ENCODE measurements at places on chromosomes 7 and 10.

DNA sequence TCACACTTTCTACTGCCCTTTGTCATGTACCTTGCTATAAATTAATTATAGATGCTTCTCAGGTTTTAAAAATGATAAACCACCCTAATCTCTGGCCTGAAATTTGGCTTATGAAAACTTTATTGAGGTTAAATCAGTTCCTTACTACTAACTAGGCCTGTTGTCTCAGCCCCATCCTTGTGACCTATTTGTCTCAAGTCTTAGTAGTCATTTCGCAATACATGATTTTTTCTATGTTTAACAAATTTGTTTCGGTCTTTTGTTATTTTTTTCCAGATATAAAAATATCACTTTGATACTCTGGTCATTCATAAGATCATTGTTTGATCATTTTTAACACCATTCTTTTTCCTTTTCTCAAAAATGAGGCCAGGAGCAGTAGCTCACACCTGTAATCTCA, 411.6 kb downstream of the GFRA1 start:
- no peak for DNase-seq

GRCh38 chr10:70722820-70723424, 50.6 kb downstream of the ADAMTS14 start:
- no peak for DNase-seq

DNA sequence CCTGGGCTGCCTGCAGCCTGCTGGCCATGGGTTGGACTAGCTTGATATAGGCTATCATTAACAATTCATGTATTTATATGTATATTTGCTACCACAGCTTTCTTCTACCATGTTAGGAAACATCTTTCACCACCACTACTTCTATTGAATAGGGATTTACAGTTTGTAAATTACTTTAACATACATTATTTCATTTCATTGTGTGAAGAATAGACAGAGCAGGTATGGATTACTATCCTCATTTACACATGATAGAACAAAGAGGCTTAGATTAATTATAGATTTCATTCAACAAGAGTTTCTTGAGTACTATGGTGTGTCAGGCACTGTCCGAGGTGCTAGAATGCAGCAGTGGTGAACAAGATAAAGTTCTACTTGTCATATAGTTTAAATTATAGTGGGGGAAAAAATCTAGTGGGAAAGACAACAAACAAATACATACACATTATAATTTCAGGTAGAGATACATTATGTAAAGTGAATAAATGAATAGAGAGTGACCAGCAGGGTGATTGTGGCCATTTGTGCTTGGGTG, 20.6 kb downstream of the VTI1A start:
- no peak for DNase-seq

DNA sequence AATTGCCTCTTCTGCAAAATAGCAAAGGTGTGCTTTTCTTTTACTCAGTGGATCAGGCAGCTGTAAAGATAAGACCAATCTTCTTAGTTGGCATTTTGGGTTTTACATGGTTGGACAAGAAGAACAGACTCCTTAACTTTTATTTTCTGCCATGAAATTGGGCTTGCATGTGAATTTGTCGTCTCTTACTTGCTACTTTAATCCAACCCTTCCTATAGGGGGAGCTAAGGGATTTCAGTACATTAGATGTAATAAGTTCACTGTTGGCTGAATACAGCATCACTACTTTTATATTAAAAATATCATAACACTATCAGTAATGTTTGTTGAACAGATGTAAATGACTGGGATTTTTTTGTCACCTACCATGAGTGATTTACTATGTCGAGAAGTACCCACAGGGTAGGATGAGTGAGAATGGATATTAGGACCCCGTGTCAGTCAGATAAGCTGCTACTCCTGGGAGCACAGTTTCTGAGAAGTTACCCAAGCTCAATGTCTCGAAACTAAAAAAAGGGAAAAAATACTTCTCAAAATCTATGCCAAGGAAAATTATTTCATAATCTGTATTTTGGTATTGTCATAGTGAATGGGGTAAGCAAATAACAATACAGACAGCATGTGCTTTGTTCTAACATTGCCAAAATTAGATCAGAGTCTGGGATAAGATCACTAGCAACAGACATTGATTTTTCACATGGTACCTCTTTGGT, 127.4 kb upstream of the AGR3 start:
- DNase-seq: no peak

GRCh38 chr7:95303013-95303905, 21.1 kb downstream of the PON1 start:
- no peak for DNase-seq

DNA sequence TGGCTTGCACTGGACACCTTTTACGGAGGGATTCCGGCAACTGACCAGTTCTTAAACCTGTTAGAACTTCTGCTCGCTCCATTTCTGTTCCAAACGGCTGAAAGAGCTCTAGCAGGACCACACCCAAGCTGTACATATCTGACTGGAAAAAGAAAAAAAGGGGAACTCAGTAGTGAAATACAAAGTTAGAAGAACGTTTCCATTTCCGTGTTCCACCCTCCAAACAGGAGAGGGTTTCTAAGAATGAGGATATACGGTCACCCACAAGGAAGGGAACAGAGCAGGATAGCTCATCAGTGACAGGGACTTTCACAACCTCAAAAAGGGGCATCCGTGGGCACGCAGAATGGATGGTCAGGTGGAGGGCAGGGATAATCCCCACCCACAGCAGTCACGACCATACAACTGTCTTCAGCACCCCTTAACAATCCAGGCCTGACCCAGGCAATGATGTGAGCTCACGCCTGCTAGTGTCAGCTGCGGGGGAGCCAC, 4.3 kb upstream of the ANKRD61 start:
- no peak for DNase-seq

- DNase-seq: peak; percentile 2
These were observed 961.8 kb upstream of the CELF2 start for GRCh38 chr10:10055656-10056442.

- no peak for DNase-seq
These were observed 67.7 kb upstream of the KMT2E start for GRCh38 chr7:104946338-104946737.

DNA sequence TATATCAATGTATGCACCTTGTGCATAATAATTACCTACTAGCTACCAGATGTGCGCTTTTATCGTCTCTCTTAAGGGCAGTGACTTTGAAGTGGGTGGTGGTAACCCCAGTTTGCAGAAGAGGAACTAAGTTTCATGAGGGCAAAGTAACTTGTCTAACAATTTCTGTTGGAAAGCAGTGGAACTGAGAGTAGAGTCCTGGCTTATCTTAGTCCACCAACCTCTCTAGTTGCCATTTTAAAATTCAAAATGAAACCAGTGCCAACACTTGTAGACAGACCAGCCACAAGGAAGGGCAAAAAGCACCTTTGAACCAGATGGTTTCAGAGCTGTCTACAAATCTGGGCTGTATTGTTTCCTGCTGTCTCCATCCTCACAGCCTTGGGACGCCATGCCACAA, 32.0 kb upstream of the RBM20 start:
- no peak for DNase-seq

DNA sequence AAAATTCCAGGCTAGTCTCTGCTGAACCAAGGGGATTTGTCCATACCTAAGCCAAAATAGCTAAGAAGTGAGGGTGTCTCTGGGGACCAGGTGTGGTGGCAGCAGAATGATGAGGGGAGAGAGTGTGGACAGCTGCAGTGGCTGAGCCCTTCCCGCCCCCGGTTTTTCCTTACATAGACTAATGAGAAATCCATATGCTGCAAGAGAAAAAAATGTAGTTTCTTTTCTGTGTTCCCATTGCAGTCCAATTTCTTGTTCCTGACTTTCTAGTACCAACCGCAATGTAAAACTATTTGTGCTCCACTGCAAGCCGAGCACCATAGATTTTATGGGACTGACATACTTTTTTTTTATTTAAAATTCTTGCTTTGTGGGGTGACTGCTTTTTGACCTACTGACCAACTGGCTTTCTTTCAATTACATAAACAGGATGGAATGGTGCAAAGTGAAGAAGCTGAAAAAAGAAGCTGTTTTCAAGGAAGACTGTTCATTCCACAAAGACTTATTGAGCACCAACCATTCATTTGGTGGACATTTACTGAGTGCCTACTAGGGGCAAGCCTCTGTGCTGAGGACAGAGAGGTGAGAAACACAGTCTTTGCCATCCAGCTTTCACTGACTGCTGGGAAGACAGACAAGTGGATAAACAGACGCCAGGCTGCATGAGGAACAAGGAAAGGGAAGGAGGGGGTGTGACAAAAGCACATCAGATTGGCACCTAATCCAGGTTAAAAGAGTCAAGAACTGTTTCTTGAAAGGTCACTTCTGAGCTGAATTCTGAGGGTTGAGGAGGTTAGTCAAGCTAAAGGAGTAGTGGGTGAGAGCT, 9.8 kb downstream of the CEP41 start:
- DNase-seq: peak; percentile 68

GRCh38 chr7:4819560-4820404, 42.0 kb downstream of the PAPOLB start:
- DNase-seq: no peak

DNA sequence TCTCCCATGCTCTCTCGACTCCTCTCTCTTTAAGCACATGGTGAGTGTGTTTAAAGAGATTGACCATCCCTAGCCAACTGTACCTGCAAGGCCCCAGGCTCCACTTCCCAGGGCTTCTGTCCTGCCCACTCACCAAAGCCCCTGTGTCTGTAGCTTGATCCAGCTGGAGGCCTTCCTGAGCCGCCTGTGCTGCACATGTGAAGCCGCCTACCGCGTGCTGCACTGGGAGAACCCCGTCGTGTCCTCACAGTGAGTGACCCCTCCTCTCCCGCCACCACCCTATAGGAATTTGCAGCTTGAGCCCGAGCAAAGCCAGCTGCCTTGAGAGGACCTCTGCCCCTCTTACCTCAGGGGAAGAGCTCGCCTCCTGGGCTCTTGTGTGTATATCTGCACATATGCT, 11.2 kb downstream of the ZFYVE27 start:
- no peak for DNase-seq

DNA sequence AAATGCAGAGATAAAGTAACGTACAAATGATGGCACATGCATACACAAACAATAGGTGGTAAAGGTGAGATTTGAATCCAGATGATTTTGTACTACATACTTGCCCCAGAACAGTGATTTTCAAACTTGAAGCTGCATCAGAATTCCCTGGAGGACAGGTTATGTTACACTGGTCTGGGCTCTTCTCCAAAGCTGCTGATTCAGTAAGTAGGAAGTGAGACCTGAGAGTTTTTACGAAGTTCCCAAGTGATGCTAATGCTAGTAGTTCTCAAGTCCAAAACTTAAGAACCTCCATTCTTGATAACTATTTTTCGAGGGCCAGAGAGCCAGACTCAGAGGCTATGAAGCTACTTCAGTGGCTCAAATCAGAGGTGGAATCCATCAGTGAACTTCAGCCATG, 159.0 kb upstream of the POM121L12 start:
- DNase-seq: no peak

GRCh38 chr7:95725205-95725604, 47.1 kb upstream of the DYNC1I1 start:
- no peak for DNase-seq

- DNase-seq: no peak
These were observed 79.3 kb upstream of the OIT3 start for GRCh38 chr10:72814099-72814790.

- DNase-seq: no peak
These were observed 433.0 kb downstream of the AUTS2 start for GRCh38 chr7:70031245-70031644.

GRCh38 chr7:100694098-100694745, at the start of gene GIGYF1:
GIGYF1 (minus strand) TSS chr7:100694250; CDS start chr7:100688238, 6,012 bp downstream.
- DNase-seq: no peak

DNA sequence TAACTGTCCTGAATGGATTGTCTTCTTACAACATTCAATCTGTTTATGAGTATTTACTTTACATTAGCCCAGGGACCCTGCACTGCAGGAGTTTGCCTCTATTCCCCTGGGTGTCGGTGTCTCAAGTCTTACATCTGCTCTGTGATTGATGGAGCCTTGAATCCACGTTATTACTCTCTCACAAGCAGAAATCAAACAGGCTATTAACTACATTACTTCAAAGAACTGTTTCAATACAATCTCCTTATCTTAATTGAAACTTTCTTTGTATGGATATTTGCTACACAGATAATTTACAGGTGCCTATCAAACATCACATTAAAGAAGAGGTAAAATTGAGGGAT, 3.1 kb upstream of the ARID5B start:
- DNase-seq: no peak

DNA sequence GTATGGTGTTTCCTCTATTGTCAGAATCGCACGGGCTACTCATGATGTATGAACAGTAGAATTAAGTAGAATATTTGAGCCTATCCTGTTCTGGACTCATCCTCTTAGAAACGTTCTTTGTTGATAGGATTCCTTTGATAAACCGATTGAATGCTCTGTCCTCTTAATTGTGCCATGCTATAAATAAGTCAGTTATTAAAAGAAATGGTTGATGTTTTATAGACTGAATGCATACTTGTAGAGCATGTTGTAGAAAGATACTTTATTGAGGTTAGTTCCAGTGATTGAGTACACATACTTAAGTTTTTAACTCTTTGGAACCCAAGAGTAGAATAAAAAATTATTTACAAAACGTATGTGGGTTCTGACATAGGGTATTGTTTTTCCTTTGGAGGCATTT, 54.9 kb upstream of the HBP1 start:
- no peak for DNase-seq

- no peak for DNase-seq
These were observed 162.8 kb upstream of the LANCL2 start for GRCh38 chr7:55202150-55202913.

- peak; percentile 34 for DNase-seq
These were observed at the start of the genes COG5 and DUS4L for GRCh38 chr7:107563775-107564552. COG5 (minus strand) TSS chr7:107563920; CDS start chr7:107563896, 24 bp downstream. DUS4L (plus strand) TSS chr7:107563971; CDS start chr7:107567071, 3,100 bp downstream.

DNA sequence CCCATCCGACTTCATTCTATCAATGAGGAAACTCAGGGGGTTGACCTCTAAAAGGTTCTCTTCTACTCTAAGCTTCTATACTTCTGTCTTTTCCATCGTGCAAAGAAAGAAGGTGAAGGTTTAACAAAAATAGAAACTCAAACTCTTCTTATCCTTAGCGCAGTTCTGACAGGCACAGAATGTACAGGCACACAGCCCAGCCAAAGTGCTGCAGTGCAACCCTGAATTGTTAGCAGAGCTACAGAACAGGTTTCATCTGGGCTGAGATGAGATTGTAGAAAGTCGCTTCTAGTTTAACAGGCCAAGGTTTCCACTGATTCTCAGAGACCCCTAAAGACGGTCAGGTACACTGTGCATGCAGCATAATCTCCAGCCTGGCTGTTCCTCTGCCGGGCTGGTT, 79.3 kb upstream of the AFAP1L2 start:
- DNase-seq: no peak

- no peak for DNase-seq
These were observed 79.2 kb upstream of the INSIG1 start for GRCh38 chr7:155218276-155219153.

GRCh38 chr7:134440067-134440466, 18.8 kb downstream of the AKR1B1 start:
- no peak for DNase-seq

DNA sequence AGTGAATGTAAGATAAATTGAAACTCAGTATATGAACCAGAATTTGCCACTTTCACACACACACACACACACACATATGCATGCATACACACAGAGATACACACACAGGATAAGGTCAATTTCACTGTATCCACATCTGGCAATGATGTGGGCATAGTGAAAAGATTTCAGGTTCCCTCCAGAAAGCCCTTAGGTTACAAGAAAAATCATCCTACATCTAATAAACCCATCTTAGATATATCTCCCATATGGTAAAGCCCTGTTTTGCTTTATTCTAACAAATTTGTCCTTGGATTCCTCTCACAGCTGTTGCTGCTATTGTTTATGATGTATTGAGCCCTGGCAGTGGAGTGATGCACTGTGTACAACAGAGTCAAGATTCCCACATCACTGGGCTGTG, 27.9 kb upstream of the DLX6 start:
- no peak for DNase-seq

- DNase-seq: peak; percentile 27
These were observed 19.4 kb downstream of the NRAP start for GRCh38 chr10:113644185-113645120.
